ENCODE measurements at places on chromosomes 1 and 21.

- no peak for DNase-seq
Observed at GRCh38 chr1:74835051-74835450, 102.1 kb downstream of the TYW3 start.

- peak; percentile 50 for DNase-seq
Observed at GRCh38 chr1:222387007-222387814, 160.7 kb downstream of the HHIPL2 start.

- no peak for DNase-seq
Observed at GRCh38 chr1:216523449-216524190, 100.4 kb upstream of the USH2A start.

DNA sequence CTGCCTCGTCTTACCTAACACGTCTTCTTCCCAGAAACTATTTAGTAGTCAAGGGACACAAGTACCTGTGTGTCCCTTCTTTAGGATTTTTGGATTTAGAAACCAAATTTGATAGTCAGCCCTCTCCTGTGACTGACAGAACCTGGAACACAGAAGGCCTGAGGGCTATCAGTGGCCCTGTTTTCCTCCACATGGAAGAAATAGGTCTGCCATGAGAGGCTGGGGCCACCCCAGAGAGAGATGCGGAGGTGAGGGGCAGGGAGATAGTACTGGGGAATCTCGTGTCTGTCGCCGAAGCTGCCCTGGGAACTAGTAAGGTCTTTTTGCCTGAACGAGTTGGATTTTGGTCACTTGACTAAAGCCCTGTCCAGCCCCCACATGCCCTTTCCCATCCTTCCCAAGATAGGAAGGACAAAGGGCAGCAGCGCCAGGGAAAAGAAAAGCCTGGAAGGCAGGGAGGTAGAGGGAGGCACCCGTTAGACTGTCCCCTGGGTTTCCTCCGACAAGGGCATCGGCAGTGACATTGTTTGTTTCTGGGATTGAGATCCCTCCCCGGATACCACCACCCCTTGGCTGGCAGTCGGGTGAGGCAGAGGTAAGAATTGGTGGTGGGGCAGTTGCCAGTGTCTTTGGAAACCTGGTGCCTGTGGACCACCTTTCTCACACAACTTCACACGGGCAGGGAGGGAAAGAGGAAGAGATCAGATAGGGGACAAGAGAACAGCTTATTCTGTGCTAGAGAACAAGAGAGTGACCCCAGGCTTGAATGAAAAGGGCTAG lies 19.8 kb downstream of the SMIM12 start:
- no peak for DNase-seq

GRCh38 chr1:113881661-113882060 lies 5.7 kb downstream of the BCL2L15 start:
- DNase-seq, result no peak

Measured in iPS DF 19.7 (cell line).